ENCODE measurements at places on chromosomes 4 and X.
A peak's percentile ranks its signal among the peaks of the same experiment; 100 is the strongest.

- no peak for DNase-seq
Measured at GRCh38 chr4:138671106-138671505, 344.5 kb upstream of the NOCT start.

DNA sequence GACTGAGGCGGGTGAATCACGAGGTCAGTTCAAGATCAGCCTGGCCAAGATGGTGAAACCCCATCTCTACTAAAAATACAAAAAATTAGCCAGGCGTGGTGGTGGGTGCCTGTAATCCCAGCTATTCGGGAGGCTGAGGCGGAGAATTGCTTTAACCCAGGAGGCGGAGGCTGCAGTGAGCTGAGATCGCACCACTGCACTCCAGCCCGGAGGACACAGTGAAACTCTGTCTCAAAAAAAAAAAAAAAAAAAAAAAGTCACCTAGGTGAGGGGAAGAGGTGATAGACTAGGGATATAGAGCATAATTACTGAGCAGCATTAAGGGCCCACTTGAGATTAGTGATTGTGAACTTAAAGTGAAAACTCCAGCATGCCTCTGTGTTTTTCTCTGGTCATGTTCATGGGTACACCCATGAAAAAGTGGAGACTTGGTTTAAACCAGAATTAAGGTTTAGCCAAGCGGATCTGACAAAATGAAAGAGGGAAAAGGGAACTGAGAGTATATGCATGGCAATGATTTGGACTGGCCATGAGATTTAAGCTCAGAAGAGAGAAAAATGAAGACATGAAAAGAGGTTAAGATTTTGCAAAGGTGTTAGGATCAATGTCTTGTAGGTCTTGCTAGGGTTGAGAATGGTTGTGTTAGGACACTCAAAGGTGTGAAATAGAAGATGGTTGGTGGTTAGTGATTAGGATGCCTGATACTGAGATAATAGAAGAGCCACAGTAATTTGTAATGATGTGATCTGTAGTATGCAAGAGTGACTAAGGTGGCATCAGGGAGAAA is 105.0 kb downstream of the RAB28 start:
- DNase-seq, result no peak

GRCh38 chrX:45843518-45843917 is 642.8 kb upstream of the DIPK2B start:
- no peak for DNase-seq

GRCh38 chr4:102705391-102705935 is 55.3 kb downstream of the MANBA start:
- no peak for DNase-seq

- DNase-seq, result no peak
Measured at GRCh38 chrX:133333154-133333750, 82.0 kb downstream of the GPC4 start.

DNA sequence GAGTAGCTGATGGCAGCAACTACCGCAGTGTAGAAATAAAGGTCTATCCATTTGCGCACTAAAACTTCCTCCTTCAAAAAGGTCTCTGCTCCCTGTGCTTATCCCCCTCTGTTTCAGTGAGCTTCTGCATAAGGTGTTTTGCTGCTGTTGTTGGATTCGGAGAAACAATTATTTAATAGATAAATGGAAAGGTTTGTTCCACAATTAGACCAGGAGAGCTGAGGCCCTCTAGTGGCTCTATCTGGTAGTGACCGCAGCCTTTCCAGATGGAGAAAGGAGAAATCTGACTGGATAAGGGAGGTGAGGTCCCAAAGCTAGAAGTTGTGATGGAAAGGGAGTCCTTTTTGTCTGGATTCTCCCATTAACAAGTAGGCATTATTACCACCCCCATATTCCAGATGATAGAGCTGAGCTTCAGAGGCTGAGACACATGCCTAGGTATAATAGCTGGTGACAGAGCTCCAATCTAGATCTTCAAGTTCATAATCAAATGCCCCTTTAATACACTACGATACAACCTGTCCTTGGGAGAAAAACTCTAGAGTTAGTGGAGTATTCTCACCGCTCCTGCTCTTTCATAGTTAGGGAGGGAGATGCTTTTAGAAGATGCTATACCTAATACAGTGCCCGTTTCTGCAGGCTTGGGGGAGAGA is 5.1 kb upstream of the GABRQ start:
- DNase-seq, result peak; percentile 8

- no peak for DNase-seq
Measured at GRCh38 chrX:19795307-19795706, 92.1 kb downstream of the SH3KBP1 start.

GRCh38 chrX:13047759-13048158 is 3.3 kb upstream of the FAM9C start:
- no peak for DNase-seq

DNA sequence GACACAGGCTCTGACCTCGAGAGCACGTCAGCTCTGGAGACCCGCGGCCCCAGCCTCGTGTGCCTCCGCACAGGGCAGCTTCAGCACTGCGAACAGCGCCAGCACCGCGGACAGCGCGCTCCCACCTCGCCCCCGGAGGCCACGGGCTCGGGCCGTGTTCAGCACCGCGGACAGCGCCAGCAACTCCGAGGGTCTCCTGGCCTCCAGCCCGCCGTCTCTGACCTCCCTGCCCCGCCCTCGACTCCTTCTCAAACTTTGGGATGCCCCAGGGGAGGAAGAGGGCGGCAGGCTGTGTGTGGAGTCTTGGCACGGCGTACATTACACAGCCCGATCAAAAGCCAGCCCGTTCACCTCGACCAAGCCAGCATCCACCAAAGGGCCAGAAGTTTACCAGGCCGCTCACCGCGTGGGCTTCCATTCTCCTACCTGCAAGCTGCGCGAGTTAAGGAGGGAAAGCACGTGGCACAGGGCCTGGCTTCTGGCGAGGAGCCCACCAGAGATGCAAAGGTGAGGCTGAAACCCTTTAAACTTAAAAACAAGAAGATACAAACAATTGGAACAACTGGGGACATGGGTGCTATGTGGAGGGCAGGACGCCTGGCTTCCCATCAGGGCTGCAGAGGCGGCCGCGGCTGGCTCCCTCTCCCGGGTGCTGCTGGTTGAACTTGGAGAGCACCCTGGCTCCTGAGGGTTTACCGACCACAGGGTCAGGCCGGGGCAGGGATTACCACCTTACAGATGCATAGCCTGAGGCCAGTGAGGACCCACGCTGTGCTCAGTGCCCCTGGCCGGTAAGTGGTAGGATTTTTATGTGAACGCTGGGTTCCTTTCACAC is 4.5 kb upstream of the NKX1-1 start:
- DNase-seq, result peak; percentile 15

- no peak for DNase-seq
Measured at GRCh38 chr4:90148574-90149148, 21.5 kb downstream of the CCSER1 start.

DNA sequence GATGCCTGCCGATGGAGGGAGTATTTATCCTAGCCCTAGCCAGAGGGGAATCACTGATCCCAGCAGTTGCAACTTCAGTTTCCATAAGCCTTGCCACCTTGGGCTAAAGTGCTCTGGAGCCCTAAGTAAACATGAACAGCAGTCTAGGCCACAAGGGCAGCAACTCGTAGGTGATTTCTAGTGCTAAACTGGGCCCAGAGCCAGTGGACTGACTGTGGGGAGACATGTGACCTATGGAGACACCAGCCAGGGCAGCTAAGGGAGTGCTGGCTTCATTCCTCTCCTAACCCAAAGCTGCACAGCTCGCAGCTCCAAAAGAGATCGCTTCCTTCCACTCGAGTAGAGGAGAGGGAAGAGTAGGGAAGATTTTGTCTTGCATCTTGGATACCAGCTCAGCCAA is 120.8 kb upstream of the MAGEA10 start:
- no peak for DNase-seq

DNA sequence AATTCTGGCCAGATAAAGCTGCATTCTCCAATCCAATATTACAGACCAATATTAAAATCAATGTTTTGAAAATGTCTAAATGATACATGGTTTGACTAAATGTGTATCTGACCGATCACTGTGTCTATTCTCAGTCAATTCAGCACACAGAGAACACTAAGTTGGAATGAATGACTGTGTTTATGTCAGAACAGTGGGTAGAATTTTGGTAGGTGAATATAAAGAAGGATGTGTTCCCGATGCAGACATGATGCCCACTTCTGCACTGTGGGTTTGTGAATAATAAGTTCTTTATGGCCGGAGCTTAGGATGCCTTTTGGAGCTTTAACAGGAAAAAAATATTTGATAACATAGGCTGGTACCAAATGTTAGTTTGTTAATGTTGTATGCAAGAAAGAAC is 113.2 kb upstream of the GIMD1 start:
- no peak for DNase-seq

GRCh38 chrX:132394591-132394990 is 94.2 kb downstream of the MBNL3 start:
- DNase-seq, result no peak

DNA sequence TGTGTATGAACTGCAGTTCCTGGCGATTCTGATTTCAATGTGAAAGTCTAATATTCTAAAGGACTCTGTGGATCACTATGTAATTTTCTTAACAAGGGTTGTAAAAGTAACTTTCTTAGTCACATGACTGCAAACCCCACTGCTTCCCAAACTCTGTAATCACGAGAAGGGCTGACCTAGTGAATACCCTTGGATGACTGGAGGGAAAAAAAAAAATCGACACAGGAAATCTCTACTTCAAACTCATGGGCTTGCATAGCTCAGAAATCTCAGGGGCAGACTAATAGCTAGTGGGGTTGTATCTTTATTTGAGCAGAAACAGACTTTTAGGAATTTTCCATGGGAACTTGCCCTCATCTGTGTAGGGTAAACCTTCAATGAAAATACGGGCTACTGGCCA is 4.8 kb upstream of the MXRA5 start:
- no peak for DNase-seq

GRCh38 chr4:105196523-105197145 is 50.0 kb downstream of the TET2 start:
- DNase-seq, result no peak

- no peak for DNase-seq
Measured at GRCh38 chr4:140497747-140498636, at the start of gene MGAT4D. TSS of gene MGAT4D (minus strand) at chr4:140498293. CDS start at chr4:140498222, 71 bp downstream.

- DNase-seq, result no peak
Measured at GRCh38 chrX:132426695-132427281, 62.0 kb downstream of the MBNL3 start.

- DNase-seq, result peak; percentile 48
Measured at GRCh38 chr4:7539659-7540058, 104.9 kb upstream of the PSAPL1 start.

GRCh38 chr4:4539481-4539880 is 2.4 kb downstream of the STX18 start:
- no peak for DNase-seq

GRCh38 chr4:78056265-78057129 is 626 bp upstream of the FRAS1 start:
- peak; percentile 92 for DNase-seq

- DNase-seq, result peak; percentile 11
Measured at GRCh38 chr4:86380181-86380724, 20.4 kb upstream of the MAPK10 start.
